ENCODE measurements at places on chromosomes 5 and 9.

DNA sequence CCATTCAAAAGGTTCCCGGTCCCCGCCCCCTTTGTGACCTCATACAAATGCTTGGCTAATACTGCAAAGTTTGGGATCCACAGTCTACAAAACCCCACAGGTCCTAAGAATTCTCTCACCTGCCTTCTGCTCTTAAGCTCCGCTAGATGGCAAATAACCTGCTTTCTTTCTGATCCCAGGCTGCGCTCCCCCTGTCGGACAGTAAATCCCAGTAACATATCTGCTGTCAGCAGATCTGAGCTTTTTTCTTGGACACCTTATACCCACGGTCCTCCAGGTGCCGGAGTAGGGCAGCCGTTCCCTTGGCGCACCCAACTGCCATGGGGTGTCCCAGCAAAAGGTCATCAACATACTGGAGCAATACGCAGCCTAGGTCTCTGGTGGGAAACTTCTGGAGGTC lies 39.0 kb upstream of the PPP1R26 start:
- no peak for DNase-seq

GRCh38 chr9:127415657-127416056 lies 8.5 kb upstream of the ZNF79 start:
- DNase-seq = no peak

DNA sequence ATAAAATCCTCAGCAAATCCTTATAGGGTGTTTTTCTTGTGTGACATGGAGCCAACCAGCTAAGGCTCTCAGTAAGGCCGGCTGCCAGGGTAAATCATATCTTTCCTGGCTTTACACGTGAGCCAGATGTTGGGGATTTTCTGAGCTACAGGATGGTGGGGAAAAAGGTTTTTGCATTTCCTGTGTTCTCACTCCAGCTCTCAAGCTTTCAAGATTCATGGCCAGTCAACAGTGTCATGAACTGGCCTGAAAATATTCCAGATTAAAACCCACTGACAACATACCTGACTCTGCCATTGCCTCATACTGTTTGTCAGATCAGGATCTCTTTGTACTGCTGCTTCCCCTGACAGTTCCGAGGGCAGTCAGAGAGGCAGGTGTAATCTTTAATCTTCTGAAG lies 306.9 kb downstream of the GLIS3 start:
- no peak for DNase-seq

DNA sequence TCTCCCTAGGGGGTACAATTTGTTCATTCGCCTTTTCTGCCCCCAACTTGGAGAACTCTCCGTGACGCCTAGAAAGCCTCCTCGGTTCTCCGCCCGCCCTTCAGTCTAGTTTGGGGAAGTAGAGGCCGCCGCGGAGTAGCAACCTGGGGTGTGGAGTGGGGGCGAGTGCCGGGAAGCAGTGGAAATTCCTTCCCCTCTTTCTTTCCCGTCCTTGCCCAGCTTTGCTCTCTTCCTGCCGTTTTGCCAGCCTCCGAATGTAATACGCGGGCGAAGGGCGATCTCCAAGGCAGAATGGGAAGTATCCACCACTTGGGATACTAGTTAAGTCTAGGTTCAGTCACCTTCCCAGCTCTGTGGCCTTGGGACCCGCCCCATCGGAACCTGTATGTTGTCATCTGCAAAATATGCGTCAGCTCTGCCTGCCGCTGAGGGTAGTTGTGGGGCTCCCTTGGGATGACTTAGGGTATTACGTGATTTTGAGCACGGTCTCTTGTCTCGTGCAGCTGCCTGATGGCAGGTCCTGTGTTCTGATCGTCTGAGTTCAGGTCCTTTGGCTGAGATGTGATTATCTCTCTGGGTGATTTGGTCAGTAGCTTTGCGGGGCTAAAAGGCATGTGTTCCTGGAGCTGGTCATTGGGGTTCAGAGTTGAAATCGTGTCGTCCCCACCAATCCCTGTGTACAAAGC lies 724 bp downstream of the PAM start:
- DNase-seq = peak; percentile 76

GRCh38 chr5:15585128-15585527 lies 85.1 kb downstream of the FBXL7 start:
- DNase-seq = no peak

- no peak for DNase-seq
Observed at GRCh38 chr5:171562822-171563221, 143.4 kb downstream of the FGF18 start.

DNA sequence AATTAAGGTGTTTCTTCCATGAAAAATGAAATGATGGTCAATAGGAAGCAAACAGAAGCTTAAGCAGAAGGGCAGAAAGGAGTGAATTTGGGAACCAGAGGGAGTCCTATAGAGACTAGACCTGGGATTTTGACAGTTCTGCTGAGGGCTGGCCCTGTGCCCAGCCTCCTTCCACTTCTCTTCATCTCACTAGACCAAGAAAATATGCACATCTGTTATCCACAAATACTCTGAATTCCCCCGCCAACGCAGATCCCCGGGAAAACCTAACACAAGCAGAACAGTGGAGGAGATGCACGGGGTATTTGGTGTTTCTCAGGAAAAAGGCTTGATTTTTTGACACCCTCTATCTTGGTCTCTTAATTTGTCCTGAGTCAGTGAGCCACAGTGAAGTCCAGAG lies 22.7 kb downstream of the GRIA1 start:
- no peak for DNase-seq

DNA sequence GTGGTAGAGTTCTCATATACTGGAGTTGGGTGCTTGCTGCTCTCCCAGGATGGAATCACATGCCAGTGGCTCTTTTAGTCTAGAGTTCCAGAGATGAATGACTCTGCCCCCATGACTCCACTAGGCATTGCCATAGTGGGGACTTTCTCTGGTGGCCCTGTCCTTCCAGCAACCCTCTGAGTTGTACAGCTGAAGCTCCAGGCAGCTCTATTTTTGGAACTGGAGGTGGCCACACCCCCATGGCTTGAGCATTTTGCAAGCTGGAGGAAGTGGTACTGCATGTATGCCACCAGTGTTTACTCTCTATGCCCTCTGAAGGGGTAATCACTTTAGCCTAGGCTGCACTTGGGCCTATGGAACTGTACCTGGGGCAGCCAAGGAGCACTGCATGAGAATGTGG lies 112.6 kb downstream of the RANBP17 start:
- no peak for DNase-seq

GRCh38 chr5:57552033-57552432 lies 69.4 kb upstream of the ACTBL2 start:
- DNase-seq = no peak

DNA sequence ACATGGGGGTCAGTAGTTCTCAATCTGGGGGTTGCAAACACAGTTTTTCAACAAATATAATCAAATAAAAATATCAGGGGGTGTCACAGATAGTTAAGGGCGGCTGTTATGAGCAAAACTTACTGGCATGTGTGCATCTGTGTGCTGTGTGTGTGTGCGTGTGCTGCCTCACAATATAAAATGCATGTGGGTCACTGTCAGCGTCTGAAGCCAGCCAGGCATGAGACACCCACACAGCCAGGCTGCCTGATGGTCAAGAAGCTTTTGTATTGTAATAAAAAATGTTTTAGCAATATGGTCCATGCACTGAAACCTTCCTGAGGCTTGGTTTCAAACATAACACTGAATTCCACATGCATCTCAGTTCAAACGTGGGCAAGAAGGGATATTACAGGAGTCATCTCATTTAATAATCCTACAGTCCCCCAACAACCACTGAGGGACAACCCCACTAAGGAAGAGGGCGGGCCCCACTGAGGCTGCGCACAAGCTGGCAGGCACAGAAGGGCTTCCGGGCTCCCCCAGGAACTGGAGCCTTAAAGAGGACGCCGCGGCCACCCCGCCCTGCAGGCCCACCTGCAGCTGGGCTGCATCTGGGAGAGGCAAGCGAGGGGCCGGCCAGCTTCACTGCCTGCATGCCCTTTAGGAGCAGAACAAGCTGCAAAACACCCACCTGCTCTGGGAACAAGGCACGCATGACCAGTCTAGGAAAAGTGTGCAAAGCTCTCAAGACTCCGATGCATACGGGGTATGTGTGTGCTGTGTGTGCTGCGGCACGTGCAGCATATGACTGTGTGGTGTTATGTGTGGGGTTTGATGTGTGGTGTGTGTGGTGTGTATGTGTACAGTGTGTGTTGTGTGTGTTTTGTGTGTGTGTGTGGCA lies 14.1 kb downstream of the SEMA4D start:
- peak; percentile 67 for DNase-seq

- no peak for DNase-seq
Observed at GRCh38 chr9:94630833-94631232, 8.5 kb downstream of the FBP1 start.

GRCh38 chr9:99593610-99594009 lies 228.1 kb upstream of the NR4A3 start:
- no peak for DNase-seq

DNA sequence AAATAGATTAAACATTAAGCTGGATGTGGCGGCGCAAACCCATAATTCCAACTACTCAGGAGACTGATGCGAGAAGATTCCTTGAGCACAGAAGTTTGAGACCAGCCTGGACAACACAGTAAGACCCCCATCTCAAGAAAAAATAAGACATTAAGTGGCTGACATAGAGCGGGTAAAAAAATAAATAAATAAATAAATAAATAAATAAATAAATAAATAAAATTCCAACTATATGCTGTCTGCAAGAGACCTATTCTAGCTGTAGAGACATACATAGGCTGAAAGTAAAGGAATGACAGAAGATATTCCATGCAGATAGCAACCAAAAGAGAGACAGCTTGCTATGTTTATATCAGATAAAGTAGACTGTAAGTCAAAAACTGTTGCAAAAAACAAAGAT lies 17.4 kb upstream of the SH3TC2 start:
- DNase-seq = no peak

- no peak for DNase-seq
Observed at GRCh38 chr9:107142896-107143603, 140.0 kb upstream of the RAD23B start.

DNA sequence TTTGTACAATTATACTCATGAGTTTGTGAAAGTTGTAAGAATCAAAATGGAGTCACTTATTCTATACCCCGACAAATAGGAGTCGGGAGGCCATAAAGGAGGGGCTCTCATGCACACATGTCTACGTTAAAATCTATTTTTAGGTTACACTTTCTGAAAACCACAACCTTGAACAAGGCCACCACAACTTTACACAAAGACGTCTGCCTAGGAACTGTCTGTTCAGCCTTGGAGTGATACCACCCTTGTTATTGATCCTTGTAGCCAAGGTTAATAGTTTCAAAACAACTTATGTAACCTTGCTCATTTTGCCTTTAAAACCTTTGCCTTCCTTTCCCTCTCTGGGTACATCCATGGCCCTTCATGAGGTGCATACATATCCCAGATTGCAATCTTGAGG lies 4.1 kb upstream of the NDFIP1 start:
- DNase-seq = peak; percentile 74

DNA sequence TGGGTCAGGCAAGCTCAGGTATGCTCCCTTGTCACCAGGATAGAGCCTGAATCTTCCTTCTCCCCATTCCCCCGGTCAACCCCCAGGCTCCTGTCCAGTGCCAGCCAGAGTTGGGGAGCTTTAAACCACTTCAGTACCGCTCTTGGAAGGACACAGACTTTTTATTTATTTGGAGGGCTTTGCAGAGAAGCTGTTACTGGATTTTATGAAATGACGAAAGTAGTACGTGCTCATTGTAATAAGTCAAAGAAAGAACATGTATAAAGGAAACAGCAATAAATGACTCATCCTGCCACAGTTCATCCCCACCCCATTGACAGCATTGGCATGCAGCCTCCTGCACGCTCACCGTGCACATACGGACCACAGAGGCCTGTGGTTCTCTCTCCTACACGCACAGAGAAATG lies 230.3 kb downstream of the AUH start:
- peak; percentile 64 for DNase-seq

GRCh38 chr5:89080467-89081116 lies 197.6 kb upstream of the MEF2C start:
- no peak for DNase-seq

DNA sequence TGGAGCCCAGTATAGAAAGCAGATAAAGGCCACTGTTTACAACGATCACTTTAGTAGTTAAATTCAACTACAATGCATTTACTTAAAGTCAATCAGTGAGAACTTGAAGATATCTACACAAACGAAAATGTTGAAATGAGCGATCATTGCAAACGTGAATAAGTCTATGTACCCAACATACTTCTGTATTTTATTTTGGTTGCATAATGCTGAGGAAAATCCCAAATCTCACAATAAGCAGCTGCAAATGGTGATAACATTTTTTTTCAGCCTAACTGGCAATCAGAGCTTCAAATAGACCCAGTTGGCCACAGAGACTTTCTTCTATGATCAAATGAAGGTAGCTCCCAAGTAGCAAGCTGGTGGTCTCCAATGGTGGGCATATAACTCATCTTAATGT lies 32.1 kb downstream of the PDGFRB start:
- DNase-seq = no peak

- DNase-seq = no peak
Observed at GRCh38 chr5:125422342-125422741, 675.9 kb upstream of the ZNF608 start.

GRCh38 chr9:77451507-77451906 lies 196.6 kb downstream of the GNA14 start:
- no peak for DNase-seq

- DNase-seq = no peak
Observed at GRCh38 chr5:150497989-150498317, 10.0 kb upstream of the NDST1 start.

DNA sequence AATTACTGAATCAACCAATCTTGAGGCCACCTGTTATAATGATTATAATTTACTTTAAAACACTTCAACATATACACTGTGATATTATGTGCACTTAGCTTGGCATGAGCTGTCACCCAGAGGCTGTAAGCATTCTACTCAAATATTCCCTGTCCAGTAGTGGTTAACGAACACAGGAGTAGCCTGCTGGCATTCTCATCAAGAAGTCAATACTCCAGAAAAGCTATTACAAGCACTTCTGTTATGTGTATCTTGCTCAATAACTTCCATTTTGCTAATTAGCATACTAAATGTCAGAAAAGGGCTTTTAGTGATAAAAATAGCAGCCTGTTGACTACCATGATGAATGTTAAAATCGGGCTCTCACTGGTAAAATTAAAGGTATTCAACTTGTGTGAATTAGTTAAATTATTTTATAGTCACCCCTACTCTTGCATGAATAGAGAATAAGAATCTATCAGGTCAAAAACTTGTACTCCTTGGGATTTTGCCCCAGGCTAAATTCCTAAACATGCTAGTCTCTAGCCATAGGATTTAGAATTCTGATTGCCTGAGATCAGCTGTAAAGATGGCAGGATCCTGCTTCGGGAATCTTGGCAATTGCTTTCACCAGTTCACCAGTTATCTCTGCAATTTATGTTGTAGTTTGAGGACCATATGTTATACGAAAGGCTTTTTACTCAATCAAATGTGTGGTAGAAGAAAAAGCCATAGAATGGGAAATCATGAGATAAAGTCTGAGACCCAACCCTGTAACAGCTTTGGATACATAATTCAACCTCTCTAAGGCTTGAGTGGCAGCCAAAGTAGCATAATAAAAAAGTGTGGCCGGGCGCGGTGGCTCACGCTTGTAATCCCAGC lies 43.4 kb upstream of the PAM start:
- DNase-seq = no peak

DNA sequence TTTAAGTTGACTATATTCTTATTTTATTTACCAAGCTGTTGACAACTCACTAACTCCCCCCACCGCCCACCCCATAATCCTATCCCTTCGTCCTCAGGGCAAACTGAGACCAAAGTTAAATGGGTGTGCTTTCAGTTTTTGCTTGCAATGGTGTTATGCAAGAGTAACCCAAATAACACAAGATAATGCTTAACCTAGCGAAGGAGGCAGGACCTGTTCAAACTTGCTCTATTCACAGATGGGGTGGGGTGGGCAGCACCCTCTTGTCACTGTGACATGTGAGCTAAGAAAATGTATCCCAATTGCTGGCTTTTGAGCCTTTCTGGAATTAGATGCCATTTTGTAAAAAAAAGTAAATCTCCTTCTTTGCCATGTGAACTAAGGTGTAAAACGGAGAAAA lies 40.4 kb downstream of the GLIS3 start:
- DNase-seq = no peak

Data from CD4-positive, alpha-beta T cell treated with Interleukin-15 for 1 hour (primary cell).